Stimulated activated CD4-positive, alpha-beta T cell treated with anti-CD3 and anti-CD28 coated beads, Interleukin-4, amount 100 ng/mL, for 24 hours (primary cell): ENCODE measurements at places on chromosomes 2 and 18.

- DNase-seq = no peak
Measured at GRCh38 chr2:138700716-138701115, 79.5 kb downstream of the NXPH2 start.

GRCh38 chr2:64401529-64401880, 52.5 kb upstream of the LGALSL start:
- DNase-seq = no peak

GRCh38 chr18:77647472-77647871, 397.8 kb downstream of the GALR1 start:
- DNase-seq = no peak

GRCh38 chr2:174341995-174342685, 7.4 kb downstream of the SP9 start:
- DNase-seq = no peak

- no peak for DNase-seq
Measured at GRCh38 chr2:43419876-43420275, 176.0 kb downstream of the THADA start.

GRCh38 chr18:59488899-59489298, 129.8 kb upstream of the LMAN1 start:
- no peak for DNase-seq

DNA sequence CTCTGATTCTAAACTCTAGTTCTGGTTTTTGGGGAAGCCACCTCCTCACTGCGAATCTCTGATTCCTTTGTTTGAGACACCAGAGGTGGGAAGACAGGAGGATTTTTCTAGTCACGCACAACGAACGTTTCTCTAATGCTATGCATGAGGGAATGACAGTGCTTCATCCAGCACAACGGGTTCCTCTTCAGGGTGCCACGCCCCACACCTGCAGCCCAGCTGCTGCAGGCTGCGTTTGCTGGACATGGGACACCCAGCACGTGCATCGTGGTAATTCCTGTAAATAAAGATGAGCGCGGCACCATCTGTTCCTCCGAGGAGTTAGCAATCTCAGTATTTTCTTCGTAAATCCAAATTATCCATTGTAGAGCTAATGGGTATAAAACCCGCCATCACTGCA, 37.5 kb upstream of the TPO start:
- DNase-seq = no peak

GRCh38 chr18:79178113-79178531, 108.9 kb downstream of the ATP9B start:
- no peak for DNase-seq

DNA sequence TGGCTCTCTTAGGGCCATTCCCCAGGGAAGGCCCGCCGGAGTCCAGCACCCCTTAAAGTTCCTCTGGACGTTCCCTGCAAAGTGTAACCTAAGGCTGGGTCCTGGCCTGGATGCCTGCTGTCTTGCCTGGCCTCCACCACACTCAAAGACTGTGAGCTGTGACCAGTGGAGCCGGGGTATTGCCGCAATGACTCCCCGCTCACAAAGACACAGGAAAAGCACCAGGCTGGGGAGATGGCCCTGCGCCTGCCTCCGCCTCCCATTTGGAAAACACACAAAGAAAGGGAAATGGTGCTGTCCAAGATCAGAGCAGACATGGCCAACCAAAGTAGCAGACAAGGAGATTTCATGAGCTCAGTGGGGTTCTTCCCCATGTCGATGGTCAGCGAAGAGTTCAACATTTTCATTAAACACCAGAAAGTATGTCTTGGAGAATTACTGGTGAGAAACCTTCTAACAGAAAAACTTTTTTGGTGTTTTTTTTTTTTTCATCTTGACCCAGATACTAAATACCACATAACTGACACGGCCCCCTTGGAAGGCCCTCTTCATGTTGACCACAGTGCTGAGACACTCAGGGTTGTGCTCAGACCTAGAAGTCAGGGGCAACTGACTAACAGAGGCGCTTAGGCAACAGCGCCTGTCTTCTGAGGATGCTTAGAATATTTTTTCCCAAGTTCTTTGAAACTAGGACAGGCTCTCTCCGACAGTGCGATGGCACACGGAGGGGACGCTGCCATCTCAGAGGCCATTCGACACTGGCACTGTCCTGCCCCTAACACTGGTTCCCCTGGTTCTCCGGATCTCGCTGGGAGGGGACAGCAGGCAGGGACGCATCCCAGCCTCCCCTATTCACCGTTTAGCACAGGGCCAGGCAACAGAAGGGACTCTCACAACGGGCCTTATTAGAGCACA, 226.4 kb upstream of the ID2 start:
- DNase-seq = no peak

- DNase-seq = no peak
Measured at GRCh38 chr2:170189757-170190156, 11.8 kb downstream of the MYO3B start.

DNA sequence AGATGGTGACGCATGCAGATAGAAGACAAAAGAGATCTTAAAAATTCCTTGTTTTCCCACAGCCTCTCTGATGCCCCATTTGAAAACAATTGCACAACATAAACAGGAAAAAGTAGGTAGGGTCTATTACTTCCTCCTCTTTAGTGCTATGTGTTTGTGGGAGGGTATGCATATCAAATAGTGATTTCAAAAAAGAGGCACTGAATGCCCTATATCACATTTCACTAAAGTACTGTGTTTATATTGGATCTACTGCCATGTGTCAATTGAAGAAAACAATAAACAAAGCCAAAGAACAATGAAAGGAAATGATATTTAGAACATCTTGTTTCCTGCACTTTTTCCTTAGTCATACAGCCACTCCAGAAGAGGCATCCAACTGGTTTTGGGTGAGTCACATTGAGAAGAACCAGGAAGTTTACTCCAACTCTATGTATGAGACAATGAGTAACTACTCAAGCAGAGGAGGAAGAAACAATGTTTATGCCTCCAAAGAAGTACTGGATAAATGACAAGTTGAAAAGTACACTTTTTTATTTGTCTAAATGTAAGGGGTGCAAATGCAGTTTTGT, 583.6 kb downstream of the FBXO15 start:
- DNase-seq = no peak

DNA sequence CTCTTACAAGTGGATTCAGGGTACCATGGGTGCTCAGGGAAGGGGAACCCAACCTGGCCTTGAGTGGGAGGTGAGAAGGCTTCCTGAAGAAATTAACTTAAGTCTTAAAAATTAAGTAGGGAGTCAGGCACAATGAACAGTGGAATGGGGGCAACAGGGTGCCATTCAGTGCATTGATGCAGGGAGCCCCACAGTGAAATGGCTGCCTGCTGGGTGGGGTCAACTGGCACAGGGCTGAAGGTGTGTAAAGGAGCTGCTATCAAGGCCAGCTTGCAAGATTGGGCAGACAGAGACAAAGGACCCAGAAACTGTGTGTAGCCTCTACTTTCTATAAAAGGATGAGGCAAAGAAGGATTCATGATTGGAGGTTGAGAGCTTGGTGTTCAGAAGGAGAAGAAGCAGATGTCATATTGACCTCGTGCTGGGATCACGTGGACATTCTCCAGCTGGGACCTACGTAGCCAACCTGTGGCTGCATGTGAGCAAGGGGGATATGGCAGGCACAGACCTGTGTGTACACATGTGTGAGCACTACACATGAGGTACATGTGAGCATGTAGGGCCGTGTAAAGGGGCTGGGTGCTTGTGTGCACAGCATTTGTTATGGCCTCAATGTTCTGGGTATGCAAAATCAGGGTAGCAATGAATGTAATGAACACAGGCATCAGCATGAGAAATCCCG, 209.5 kb upstream of the HAAO start:
- DNase-seq = no peak

DNA sequence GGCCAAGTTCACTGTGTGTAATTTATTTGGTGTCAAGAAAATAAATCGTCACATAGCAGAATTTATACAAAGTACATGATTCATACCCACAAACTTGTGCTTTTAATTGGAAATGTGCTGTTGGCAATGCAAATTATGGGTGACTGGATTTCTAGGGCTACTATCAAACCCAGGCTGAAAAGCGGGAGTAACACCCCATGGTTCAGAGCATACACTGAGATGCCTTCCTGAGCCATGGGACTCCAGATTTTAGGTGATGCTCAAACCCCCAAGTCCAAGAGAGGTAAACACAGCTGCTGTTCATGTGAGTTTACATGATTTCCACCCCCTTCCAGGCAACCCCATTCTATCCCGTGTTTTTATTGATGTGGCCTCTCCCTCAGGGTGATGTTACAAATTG, 565.9 kb upstream of the ID2 start:
- no peak for DNase-seq

- no peak for DNase-seq
Measured at GRCh38 chr18:63297687-63298399, 21.7 kb downstream of the BCL2 start.

DNA sequence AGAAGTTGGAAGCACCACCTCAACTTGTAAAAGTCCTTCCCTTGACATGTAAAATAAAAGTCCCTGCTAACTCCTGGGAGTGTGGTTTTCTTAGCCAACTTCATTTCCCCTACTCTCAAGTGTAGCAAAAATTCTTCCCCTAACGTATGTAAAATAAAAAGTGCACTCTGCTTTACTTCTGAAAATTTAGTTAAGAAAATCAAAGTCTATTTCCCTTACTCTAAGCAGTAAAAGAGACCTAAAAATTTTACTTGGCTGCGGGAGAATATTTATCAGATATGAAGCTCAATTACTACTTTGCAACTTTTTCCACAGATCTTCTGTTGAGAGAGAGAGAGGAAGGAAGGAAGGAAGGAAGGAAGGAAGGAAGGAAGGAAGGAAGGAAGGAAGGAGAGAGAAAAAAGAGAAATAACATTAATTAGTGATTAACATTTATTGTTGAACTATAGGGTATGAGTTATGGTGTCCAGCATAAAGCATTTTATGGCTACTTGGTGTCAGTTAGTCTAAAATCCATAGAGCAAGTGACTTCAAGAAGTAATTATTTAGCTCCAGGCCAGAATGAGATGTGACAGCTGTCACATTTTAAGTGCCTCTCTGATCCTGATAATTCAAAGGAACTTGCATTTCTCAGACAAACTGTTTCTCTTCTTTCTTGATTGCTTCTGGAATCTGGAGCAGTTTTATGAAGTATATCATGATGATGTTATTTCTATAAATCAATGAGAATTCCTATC, 210.3 kb downstream of the TMX3 start:
- no peak for DNase-seq

DNA sequence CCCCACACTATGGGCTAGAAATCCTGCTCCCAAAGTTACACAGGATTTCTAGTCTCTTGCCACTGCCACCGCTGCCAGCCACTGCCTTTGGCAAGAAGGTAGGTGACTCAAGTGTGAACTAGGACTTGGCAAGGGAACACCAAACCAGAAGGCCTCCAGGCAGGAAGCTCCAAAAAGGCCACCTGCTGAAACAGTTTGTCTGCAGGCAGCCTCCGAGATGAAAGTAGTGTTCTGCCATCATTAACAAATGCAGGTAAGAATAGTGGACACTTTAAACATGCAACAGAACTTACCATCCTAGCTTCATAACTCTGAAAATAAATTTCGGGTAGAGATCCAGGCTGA, 3.9 kb downstream of the ANKRD44 start:
- DNase-seq = no peak

DNA sequence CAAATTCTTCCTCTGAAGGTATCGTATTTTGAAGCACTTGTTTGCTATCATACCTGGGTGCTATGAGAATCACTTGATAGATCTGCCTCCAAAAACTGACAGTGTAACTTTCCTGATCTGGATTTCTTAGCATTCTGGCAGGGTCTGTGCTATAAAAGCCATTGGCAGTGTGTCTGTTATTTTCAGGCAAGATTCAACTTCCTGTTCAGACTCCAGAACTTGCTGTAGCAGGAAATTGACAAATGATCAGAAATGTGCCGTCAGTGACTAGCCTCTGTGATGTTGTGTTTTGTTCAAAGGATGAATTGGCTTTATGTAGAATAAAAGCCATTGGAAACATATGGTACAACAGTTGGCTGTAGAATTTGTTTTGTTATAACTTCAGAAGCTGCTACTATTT, 273.3 kb downstream of the PTPRM start:
- no peak for DNase-seq

GRCh38 chr2:231321556-231322334, 73.8 kb upstream of the B3GNT7 start:
- no peak for DNase-seq

- DNase-seq = no peak
Measured at GRCh38 chr2:42928161-42928691, 135.8 kb upstream of the HAAO start.

DNA sequence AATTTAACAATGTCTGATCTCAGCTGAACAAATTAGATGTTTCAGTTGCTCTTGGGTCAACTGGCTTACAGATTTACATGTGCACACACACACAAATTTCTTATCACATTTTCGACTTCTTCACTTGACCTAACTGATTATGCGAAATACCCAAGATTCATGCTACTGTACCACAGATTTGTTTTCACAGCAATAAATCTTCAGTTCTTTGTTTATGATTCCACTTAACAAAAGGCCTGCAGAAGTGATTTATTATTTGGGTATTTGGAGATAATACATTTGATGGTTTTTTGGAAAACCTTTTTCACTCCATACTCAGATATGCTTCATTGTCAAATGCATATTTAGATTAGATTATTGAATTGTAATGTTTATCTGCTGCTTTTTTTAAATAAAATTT, 129.0 kb downstream of the GALNT1 start:
- DNase-seq = no peak

GRCh38 chr2:205747829-205748386, 65.6 kb downstream of the NRP2 start:
- DNase-seq = no peak

- no peak for DNase-seq
Measured at GRCh38 chr2:207469943-207470729, 59.6 kb upstream of the CREB1 start.

- no peak for DNase-seq
Measured at GRCh38 chr2:74851191-74851566, 17.3 kb downstream of the HK2 start.

- no peak for DNase-seq
Measured at GRCh38 chr18:23188068-23188760, 52.9 kb downstream of the CABLES1 start.

DNA sequence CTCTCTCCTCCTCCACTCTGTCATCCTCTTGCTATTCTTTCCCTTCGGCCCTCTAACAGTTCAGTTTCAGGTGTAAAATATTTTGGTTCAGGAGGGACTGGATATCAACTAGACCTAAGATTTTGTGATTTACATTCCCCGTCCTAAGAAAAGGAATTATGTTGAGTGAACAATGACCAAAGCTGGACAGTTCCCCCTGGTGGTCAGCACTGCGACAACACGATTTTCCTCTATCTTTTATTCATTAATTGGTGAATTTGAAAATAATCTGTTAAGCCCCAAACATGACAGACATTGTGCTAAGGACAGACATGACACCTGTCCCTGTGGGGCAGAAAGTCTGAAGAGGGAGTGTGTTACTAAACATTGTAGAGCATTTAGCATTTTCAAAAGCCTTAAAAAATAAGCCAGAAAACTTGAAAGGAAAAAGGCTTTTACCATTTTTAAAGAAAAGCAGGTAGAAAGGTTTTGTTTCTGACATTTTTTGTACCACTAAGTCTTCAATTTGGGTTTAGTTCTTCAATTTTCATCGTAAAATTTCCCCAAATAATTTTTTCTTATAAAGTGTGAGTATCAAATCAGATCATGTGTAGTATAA, 28.4 kb upstream of the GTF2A1L start:
- DNase-seq = no peak

- DNase-seq = no peak
Measured at GRCh38 chr2:110946902-110947301, 173.8 kb upstream of the BCL2L11 start.
